Left renal pelvis (tissue), 4 donors: ENCODE measurements at places on chromosomes 7 and 10. TPM values are rescaled to one million over a fixed set of nuclear protein-coding genes. Genes with fewer than 3 reads are reported as not detected.

GRCh38 chr10:87038286-87038717, 18.2 kb downstream of the FAM25A start:
- no peak for DNase-seq

DNA sequence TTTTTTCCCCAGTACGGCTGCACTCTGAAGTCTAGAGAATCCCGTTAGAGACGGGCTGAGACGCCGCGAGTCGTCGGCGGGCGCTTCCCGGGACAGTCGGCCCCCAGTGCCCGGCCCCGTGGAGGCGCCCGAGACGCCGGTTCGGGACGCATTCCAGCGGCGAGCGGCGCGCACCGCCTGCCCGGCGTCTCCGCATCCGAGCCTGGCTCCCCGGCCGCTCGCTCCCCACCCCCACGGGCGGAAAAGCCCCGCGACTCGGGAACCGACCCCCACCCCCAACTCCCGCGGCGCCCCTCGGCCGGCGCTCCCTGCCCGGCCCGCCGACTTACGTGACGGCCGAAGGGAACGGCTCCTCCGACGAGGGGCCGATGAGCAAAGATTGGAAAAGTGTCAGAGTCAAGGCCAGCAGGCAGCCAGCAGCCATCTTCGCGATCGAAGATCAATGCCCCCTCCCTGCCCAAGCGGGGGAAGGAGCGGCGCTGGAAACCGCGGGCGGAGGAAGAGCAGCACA, 486 bp downstream of the CACNA2D1 start:
- DNase-seq = no peak

- DNase-seq = no peak
Measured at GRCh38 chr7:18936265-18936664, 181.2 kb downstream of the TWIST1 start.

DNA sequence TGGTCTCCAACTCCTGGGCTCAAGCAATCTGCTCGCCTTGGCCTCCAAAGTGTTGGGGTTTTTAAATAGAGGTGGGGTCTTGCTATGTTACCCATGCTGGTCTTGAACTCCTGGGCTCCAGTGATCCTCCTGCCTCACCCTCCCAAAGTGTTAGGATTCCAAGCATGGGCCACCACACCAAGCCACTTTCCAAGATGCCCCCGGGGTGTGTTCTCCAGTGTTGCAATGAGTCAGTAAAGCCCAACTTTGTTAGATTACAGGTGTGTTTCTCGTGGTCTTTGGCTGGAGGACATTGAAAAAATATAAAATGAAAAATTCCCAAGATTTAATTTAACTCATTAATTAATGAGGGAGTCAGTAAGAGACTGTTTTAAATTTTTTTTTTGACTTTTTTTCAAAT, 29.2 kb downstream of the TACR2 start:
- no peak for DNase-seq

DNA sequence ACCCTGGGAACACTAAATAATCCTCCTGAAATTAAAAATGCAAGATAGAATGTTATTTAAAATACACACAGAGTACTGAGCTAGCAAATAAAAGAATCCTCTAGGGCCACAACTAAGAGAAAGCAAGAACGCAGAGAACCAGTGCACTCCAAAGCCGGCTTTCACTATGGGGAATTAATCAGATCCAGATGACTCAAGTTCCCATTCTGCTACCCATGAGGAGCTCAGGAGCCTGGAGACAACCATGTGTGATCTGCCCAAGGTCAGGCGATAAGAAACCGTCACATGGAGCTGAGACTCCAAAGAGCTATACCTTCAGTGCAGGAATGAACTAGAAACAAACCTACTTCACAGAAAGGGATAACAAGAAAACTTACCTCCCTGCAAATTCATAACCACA, 19.5 kb upstream of the CYREN start:
- DNase-seq = no peak

DNA sequence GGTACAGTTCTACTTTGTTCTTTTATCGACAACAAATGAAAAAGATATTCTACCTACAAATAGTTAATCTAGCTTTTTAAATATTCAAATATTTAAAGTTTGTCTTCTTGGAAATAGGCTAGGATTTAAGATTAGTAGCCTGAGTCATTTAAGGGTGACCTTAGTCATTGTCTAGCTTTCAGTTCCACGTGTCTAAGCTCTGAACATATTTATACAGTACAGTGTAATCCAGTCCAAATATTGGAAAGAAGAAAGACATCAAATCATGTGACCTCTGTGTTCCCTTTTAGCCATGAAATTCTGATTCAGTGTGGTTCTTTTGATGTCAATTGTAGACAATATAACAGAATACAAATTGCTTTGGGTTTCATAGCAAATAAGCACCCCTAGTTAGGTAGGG, 121.1 kb downstream of the MALRD1 start:
- no peak for DNase-seq

DNA sequence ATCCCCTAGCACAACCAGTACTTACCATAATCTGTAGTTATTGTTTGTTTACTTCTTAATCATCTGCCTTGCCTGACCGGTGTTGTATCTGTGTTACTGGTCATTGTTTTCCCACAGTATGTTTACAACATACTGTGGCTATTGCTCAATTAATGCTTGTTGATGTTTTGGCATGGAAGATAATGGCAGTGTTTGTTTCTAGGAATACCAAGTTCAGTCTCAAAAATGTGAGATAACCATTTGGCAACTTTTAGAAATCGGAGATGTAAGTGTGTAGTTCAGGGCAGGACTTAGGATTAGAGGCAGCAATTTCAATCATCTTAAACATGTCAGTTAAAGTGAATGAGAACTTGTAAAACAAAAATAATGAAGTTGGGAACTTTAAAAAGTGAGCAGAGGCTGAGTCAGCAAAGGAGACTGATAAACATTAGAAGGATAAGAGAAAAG, 8.2 kb downstream of the MINDY3 start:
- DNase-seq = no peak

GRCh38 chr10:8296090-8296733, 241.7 kb downstream of the GATA3 start:
- no peak for DNase-seq

DNA sequence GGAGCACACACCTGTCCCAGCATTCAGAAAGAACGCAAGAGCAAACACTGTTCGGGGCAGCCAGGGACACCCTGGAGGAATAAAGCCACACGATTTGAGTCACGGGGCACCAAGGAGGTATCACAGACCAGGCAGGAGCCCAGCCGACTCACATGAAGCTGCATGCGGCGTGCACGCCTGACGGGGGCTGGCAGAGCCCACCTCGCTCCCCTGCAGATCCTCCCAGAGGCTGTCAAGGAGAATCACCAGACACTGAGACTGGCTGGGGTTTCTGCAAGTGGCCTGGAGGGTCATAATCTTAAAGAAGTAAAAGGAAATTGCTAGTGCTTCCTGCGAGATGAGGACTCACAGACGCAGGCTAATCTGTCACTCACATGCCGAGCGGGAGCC, 61.6 kb downstream of the TCERG1L start:
- no peak for DNase-seq

DNA sequence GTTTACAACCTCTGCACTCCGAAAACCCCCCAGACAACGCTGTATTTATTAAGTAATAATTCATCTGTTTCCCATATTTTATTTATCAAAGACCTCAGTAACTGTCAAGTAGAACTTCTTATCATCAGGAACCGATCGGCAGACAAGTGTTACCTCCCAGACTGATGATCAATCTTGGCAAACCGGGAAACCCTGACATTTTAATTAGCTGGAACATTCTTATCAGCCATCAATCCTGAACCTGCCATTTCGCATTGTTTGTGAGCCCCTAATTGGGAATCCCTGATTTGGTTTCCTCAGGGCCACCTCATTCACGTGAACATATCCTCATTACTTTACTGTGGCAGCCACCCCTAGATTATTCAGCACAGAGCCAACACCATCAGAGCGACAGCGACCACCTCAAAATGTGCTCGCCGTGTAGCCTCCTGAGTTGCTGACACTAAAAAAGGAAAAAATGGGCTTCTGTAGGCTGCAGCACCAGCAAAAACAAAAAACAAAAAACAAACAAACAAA, 93.6 kb upstream of the SDK1 start:
- no peak for DNase-seq

DNA sequence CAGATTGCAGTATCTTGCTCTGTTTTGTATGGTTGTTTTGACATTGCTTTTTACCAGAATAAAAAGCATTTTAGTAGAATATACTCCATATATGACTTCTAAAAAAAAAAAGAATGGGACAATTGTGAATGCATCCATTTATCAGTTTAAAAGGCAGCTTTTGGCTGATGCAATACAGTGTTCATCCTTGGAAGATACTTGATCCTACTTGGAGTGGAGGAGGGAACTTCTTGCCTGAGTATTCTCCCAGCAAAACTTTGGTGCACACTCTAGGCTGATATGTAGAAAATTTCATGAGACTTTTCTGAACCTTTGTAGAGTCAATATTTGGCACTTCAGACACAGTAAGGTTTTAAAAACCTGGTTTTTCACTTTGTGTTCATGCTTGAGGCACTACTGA, 40.2 kb downstream of the WDR11 start:
- no peak for DNase-seq

- peak; percentile 1 for DNase-seq
Measured at GRCh38 chr10:104441329-104442000, 87.8 kb downstream of the CFAP58 start.

DNA sequence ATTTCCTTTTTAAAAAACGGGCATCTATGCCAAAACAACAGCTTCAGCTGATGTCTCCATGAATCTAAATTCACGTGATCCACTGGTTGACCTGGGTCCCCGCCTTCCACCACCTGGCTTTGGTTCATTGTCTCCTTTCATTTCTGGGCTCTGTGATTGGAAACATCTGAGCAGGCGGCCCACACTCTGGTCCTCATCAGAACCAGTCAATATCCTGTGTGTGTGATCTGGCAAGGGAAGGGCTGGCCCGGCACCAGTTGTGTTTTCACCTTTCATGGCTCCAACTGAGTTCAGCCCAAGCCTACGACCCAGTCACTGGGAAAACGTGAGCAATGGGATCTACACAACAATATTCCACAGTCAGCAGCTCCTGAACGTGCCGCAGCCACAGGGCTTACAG, 46.2 kb downstream of the PARP12 start:
- no peak for DNase-seq

DNA sequence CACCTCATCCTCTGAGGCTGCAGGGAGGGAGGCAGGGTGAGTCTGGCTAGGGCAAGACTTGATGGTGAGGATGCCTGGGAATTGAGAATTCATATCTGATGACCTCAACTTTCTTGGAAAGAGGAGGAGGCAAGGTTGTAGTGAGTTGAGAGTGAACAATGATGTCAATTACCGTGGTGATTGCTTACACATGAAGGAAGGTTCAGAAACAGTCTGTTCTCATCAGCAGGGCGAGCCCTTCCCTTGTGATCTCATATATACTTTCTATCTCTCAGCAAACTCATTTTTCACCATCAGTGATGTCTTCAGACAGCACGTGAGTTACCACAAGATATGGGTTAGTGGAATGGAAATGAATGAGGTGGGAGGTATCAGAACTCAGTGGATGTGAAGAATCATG, 20.1 kb upstream of the COL13A1 start:
- DNase-seq = no peak

GRCh38 chr10:74888962-74889661, 62.7 kb downstream of the KAT6B start:
- no peak for DNase-seq

DNA sequence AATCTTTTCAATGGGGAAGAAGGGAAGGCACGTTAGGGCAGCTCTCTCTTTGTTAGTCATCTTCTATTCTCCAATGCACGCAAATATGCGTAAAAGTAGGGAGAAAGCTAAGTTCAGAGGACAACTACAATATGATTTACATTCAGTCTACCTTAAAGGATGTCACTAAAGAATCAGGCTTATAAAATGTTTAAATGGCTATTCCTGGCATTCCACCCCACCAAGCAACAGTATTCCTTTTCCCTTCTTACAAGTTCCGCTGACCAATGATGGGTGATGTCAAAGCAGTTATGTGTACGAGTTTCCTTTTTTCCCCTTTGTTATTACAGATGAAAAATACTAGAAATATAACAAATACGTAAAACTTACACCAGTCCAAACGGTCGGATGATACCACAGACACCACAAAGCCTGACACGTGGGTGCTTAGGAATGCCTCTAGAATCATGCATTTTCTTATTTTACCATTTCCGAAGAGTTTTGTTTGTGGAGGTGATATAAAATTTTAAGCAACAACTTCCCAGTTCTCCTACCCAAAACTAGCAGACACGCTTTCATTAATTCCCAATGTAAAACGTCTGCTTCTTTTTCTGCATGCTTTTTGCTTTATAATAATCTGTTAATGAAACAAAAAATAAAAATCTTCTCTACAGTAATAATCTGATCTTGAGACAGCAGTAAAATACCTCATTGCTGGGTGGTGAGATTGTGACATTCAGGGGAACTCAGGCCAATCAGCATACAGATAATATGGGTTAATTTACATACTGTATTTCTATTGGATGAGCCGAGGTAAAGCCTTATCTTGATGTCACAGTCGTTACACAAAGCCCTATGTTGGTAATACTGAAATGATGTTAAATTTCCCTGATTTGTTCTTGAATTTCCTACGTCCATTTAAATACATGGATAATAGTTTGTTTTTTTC, 708 bp upstream of the GPR85 start:
- DNase-seq = no peak

DNA sequence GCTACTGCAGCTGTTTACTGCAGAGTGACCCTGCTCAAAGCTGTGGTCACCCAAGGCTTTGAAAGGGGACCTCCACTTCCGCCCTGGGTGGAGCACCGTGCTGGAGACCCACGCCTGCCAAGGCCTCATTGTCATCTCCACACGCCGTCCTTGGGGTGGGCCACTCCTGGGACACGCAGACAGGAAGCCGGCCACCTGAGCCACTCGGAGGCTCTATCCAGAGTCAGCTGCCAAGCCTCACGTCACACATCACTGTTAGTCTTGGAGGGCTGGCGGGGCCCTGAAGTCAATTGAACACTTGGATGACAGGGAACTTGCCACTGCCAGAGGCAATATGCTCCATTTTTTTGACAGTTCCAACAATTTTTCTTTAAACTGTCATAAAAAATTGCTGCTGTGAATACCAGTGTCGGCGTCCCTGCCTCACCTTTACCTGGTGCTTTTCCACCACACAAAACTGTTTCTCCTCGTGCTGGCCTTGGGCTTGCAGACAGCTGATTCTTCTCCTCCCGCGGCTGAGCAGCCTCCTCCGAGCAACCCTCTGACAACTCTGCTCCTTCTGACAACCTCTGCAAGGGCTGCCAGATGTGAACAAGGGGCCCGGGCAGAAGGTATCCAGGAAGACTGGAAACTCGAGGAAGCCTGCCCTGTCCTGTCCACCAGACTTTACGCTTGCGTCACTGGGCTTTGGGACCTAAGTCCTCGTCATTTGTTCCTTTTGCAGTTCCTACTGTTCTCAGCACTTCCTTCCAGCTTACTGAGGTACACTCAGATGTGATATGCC, 81.9 kb downstream of the EGFR start:
- no peak for DNase-seq

The SLC26A4 gene
- 0.53 TPM for polyA plus RNA-seq

The RBP3 gene
- 0.09 TPM for polyA plus RNA-seq

The FANK1 gene
- 8.2 TPM for polyA plus RNA-seq

The MALRD1 gene
- 2.1 TPM for polyA plus RNA-seq

The ZMIZ2 gene
- polyA plus RNA-seq = 47.2 TPM

The PPP3CB gene
- 71.2 TPM for polyA plus RNA-seq

The GNAI1 gene
- polyA plus RNA-seq = 135 TPM
